ENCODE measurements at places on chromosomes 4 and X. TPM values are rescaled to one million over a fixed set of nuclear protein-coding genes. Genes with fewer than 3 reads are reported as not detected.

The GAGE12J gene
- total RNA-seq, result not detected

The GPC4 gene
- total RNA-seq, result not detected

The IL21 gene
- total RNA-seq, result not detected

The NWD2 gene
- not detected for total RNA-seq

The WAS gene
- total RNA-seq, result 63.4 TPM

The MRFAP1 gene
- total RNA-seq, result 50.7 TPM

DNA sequence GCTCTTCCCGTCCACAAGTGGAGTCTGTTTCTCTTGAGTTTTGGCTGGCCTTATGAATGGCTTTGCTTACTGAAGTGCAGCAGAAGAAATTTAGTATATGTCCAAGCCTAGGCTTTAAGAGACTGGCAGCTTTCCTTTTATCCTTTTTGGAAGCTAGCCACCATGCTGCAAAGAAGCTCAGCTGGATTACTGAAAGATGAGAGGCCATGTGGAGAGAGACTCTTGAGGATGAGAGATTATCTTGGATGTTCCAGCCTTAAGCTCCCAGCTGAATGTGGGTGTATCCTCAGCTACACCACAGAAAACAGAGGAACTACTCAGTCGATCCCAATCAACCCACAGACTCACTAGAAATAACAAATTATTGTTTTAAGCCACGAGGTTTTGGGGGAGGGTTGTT is 12.5 kb downstream of the CCNG2 start:
- no peak for DNase-seq

DNA sequence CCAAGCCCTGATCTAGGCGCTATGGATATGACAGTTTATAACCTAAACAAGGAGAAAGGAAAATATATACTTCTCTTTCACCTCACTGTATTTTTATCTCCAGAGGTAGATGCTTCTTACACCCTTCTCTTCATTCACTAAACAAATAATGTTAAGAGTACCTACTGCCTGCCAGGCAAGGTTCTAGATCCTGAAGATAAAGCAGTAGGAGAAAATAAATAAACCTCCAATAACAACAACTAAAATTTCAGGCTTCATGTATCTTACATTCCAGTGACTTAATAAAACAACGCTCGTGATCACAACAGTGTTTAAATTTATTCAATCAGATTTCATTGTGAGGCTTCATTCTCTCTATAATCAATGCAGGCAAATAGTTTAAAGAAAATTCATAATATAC is 20.7 kb downstream of the PDGFC start:
- DNase-seq, result no peak

DNA sequence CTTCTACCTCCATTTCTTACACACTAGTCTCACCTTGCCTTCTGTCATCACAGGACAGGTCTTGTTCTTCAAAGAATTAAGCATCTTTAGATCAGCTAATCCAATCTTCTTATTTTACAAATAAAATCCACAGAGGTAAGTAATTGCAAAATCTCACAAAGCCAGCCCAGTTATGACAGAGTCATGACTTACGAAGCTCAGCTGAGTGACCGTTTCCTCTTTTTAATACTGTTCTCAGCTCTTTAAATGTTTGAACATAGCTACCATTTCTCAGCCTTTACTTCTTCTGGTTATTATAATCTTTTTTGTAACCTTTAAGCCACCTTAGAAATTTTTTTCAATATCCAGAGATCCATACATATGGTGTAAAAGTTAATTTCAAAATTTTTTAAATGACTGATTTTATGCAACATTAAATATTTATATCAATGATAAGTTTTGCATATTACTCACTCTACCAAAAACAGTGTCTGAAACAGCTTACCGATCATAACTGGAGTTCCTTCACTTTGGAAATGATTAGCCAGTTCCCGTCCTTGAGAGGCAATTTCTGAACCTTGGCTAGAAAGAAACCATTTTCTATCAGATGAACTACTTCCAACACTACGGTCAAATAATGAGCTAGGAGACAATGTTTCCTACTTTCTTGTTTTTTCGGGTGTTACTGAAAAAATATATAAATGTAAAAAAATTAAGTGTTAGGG is 8.8 kb downstream of the ANKRD37 start:
- DNase-seq, result no peak

- DNase-seq, result no peak
Measured at GRCh38 chr4:159540038-159540437, 437.2 kb downstream of the RAPGEF2 start.

DNA sequence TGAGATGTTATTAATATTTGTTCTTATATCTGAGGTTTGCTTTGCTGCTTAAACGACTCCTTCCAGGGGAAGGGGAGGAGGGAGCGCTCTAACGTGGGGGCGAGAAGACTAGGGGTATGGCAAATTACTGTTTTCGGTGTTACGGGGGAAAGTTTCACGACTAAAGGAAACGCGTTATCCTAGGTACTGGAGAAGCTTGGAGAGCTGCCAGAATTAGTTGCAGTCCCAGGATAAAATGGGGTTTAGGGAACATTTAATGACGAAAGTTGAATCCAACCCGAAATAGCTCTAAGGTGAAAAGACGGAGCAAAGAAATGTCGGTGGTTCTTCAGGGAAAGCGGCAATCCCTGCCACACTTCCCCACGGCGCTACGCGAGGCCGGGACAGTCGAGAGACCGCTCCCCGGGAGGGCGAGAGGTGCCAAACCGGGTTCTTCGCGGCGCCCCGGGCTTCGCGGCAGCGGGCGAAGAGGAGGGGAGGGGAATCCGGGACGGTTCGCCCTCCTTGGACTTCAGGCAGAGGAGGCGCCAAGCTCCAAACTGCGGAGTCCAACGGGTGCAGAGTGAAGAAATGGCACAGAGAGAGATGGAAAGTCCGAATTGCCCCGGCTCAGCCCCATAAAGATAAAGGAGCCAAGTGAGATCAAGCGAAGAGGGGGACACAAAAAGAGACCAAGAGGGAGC is 724 bp downstream of the THOC2 start:
- no peak for DNase-seq

GRCh38 chr4:74292111-74292870 is 16.0 kb upstream of the EPGN start:
- DNase-seq, result no peak

GRCh38 chrX:147478899-147479298 is 432.8 kb upstream of the FMR1 start:
- DNase-seq, result no peak

DNA sequence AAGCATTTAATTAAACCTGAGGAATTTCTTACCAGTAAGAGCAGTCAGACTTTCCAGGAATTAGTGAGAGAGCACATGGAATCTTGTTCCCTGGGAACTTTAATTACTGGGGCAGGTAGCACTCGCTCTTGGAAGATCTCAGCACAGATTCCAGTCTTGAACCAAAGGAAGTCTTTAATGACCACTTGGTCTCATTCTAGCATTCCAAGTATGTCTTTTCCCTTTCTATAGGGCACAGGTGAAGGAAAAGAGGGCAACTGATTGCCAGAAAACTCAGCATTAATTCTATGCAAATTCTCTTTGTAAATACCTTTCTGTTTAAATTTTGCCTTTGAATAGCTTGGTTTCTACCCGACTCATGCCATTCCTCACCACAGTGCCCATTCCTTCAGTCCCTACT is 236.6 kb downstream of the LDB2 start:
- DNase-seq, result no peak

- DNase-seq, result no peak
Measured at GRCh38 chr4:72631296-72631695, 62.3 kb upstream of the ADAMTS3 start.

DNA sequence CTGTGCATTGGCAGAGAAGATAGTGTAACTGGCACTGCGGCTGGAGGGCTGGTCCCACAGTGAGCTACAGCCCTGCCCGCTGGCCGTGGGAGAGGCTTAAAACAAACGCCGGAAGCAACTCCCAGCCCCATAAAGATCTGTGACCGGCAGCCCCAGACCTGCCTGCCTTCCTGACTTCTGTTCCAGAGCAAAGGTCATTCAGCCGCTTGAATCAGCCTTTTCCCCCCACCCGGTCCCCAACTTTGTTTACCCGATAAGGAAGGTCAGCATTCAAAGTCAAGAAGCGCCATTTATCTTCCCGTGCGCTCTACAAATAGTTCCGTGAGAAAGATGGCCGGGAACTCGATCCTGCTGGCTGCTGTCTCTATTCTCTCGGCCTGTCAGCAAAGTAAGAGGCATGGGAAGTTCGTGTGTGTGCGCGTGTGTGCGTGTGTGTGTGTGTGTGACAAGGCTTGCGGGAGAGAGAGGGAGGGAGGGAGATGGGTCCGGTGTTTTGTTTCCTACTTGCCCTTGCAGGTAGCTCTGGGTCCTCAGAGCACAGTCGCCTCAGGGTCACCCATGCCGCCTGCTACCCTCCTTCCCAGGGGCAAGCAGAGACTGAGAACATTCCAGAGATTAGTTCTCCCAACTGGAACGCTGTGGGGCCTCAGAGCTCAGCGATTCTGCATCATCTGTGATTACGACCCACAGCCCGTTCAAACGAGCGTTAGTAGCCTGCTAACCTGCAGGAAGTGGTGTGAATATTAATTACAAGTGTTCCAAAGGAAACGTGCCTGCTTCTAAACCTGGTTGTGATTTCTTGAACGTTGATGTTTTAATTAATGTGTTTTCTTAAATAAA is at the start of gene MGST2:
TSS of gene MGST2 (plus strand) at position 130 of the 840 bp plus-strand sequence. CDS start at position 331, 201 bp downstream.
- DNase-seq, result peak; percentile 79

- no peak for DNase-seq
Measured at GRCh38 chrX:103999234-103999633, 14.3 kb downstream of the H2BW1 start.

DNA sequence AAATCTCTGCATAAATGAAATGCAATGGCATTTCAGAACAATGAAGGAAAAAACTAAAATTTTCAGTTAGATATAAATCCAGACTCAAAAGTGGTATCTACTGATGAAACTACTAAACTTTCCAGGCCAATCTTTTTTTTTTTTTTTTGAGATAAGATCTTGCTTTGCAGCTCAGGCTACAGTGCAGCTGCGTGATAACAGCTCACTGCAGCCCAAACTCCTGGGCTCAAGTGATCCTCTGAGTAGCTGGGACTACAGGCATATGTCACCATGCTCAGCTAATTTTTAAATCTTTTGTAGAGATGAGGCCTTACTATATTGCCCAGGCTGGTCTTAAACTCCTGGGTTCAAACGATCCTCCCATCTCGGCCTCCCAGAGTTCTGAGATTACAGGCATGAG is 1228.2 kb upstream of the ADGRL3 start:
- DNase-seq, result no peak

- no peak for DNase-seq
Measured at GRCh38 chrX:30673884-30674598, 20.8 kb downstream of the GK start.

DNA sequence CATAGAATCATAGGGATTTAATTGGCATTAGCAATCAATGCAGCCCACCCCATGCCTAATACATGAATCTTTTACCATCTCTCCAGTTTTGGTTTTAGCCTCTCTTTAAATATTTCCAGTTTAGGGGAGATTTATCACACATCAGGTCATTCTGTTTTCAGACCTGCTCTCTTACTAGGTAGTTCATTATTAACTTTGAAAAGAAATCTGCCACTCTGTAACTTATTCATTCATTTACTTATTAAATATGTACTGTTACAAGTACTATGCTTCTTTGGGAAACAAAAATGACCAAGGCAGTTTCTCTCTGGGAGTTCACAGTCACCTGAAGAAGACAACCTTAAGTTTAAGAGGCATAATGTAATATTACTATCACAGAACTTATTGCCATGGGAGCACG is 62.1 kb downstream of the USO1 start:
- DNase-seq, result no peak

- no peak for DNase-seq
Measured at GRCh38 chr4:14168919-14169318, 541.4 kb upstream of the BOD1L1 start.

DNA sequence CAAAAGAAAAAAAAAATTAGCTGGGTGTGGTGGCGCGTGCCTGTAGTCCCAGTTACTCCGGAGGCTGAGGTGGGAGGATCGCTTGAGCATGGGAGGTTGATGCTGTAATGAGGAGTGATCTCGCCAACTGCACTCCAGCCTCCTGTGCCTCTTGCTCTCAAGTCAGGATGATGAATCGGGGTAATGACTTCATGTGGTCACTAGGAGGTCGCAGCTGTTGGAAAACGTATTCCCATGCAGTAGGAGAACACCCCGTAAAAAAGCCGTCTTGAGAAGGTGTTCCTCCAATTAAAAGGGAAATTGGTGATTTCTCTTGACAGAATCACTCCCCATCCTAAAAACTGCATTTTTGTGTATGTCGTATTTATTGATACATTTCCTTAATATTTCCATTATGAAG is 2.2 kb downstream of the CCNB3 start:
- no peak for DNase-seq

- DNase-seq, result no peak
Measured at GRCh38 chrX:18937173-18937572, 46.7 kb downstream of the PHKA2 start.

GRCh38 chrX:15579778-15580747 is 20.7 kb downstream of the ACE2 start:
- no peak for DNase-seq

GRCh38 chrX:97876697-97877407 is 993.1 kb downstream of the RPA4 start:
- DNase-seq, result no peak

DNA sequence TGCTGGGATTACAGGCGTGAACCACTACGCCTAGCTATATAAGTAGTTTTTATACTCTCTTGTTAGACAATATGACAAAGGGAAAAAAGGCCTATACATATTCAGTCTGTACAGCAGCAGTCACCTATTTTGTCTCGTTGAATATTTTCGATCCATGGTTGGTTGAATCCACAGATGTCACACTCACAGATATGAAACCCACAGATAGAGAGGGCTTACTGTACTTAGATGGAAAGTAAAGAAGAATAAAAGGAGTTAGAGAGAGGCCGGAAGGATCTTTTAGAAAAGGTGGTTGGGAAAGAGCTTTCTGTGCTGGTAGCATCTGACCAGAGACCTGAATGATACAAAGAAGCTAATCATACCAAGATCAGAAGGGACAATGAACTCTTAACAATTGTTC is 38.3 kb upstream of the SPINK2 start:
- no peak for DNase-seq

DNA sequence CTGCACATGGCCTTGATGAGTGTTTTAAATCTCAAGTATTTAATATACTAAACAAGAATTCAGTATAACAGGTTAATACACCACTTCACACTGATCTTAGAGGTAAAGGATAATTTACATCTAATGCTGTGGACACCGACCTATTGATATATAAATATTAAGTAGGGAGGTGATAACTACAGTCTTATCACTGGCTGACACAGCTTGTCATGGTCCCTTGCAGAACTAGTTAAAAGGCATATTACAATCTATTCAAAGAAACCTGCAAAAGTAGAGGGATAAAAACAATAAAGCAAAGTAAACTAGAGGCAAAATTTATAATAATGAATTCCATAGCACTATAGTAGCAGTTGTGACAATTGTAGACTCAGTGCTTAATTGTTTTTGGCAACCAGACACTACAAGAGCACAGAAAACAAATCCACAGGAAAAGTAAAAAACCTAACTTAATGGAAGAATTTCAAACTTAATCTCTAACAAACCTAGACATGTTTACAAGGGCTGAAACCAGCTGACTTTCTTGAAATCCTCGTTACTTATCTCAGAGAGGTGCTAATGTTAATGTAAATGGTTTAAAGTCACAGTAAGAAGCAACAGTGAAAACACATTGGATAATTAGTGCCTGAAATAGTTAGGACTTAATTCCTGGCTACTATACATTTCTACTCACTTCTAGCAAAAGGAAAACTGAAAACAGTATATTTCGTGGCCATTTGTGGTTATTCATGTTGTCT is 25.0 kb downstream of the MFAP3L start:
- no peak for DNase-seq
